ENCODE measurements at places on chromosomes 6 and 20.
A peak's percentile ranks its signal among the peaks of the same experiment; 100 is the strongest.

DNA sequence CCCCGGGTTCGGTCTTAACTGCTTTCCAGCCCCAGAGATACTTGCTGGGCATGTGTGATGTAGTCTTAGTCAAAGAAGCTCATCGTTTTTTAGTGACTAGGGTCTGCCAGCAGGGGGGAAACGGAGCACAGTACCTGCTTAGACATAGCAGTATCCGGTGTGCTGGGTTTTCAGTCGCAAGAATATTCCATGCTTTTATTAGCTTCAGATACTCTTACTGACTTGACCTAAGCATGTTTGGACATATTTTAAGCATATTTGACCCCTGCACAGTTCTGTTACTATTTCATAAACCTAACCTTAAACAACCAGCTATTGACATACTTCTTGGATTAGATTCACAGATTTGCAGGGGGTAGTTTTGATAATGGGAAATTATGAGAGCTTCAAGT lies 3.0 kb downstream of the E2F3 start:
- H3K36me3 ChIP-seq: peaks cover 4% of the 10 kb centered on the region
- DNase-seq: peak; percentile 54
- no peak overlapping the region for H3K4me3 ChIP-seq
- H3K27me3 ChIP-seq: no peaks in the 10 kb centered on the region

GRCh38 chr6:131979515-131980337 lies 28.6 kb upstream of the CCN2 start:
- no peaks in the 10 kb centered on the region for H3K27me3 ChIP-seq
- H3K4me1 ChIP-seq: peaks cover 10% of the 10 kb centered on the region
- no peak overlapping the region for H3K4me3 ChIP-seq
- H3K27ac ChIP-seq: no peak overlapping the region
- no peak for DNase-seq
- no peaks in the 10 kb centered on the region for H3K36me3 ChIP-seq

DNA sequence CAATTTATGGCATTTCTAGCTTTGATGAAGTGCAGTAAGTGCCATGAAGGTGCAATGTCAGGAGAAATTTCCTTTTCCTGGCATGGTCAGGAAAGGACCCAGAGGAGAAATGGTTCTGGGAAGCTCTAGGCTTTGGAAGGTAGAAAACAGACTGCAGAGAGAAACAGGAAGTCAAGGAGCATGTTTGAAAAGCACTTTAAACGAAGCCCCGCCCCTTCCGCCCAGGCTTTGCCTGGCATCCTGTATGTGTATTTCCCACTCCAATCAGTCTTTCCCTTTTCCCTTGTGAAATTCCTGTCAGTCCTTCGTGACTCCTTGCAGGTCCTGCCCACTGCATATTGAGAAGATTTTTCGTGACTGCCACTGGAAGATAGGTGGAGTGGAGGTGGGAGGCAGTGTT lies 320.9 kb upstream of the SASH1 start:
- H3K27me3 ChIP-seq: no peaks in the 10 kb centered on the region
- H3K4me3 ChIP-seq: no peak overlapping the region
- H3K27ac ChIP-seq: no peak overlapping the region
- no peak for DNase-seq

DNA sequence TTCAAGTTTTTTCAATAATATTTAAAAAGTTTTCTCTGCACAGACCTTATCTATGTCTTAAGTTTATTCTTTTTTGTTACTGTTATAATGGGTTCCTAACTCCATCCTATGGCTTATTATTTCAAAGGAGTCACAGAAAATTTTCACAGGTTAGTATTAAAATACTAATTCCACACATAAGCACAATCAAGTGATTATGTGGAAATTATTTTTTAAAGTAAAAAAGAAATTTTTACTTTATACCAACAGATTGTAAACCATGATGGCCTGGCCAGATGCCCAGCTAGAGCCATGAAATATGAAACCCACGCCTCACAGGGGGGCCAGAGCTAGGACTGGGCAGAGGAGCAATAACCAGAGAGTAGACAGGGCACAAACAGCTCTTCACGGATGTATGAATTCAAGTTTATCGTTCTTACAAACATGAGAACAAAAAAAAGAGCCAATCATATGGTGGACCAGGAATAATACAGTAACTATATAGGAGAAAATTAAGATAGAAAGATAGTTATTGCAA lies 34.0 kb downstream of the NUDT3 start:
- no peaks in the 10 kb centered on the region for H3K4me1 ChIP-seq
- no peaks in the 10 kb centered on the region for H3K27me3 ChIP-seq
- H3K36me3 ChIP-seq: no peaks in the 10 kb centered on the region
- no peak overlapping the region for H3K4me3 ChIP-seq
- DNase-seq: no peak
- no peak overlapping the region for H3K27ac ChIP-seq

- no peak for DNase-seq
- H3K36me3 ChIP-seq: no peaks in the 10 kb centered on the region
- H3K27me3 ChIP-seq: peaks cover 2% of the 10 kb centered on the region
- H3K4me1 ChIP-seq: no peaks in the 10 kb centered on the region
- H3K27ac ChIP-seq: no peak overlapping the region
- H3K4me3 ChIP-seq: no peak overlapping the region
Observed at GRCh38 chr20:19588732-19589131, 169.3 kb upstream of the RIN2 start.

GRCh38 chr6:7052443-7053011 lies 55.2 kb upstream of the RREB1 start:
- H3K4me3 ChIP-seq: peak overlapping the region; percentile 76
- H3K27me3 ChIP-seq: no peaks in the 10 kb centered on the region
- peaks cover 2% of the 10 kb centered on the region for H3K4me1 ChIP-seq

- H3K27ac ChIP-seq: no peak overlapping the region
- H3K27me3 ChIP-seq: no peaks in the 10 kb centered on the region
- no peaks in the 10 kb centered on the region for H3K4me1 ChIP-seq
Observed at GRCh38 chr6:117955684-117956256, 48.7 kb downstream of the SLC35F1 start.

GRCh38 chr20:59575653-59576052 lies 28.7 kb upstream of the PHACTR3 start:
- no peaks in the 10 kb centered on the region for H3K36me3 ChIP-seq
- peaks cover 36% of the 10 kb centered on the region for H3K27me3 ChIP-seq
- H3K27ac ChIP-seq: no peak overlapping the region
- H3K4me1 ChIP-seq: no peaks in the 10 kb centered on the region
- no peak for DNase-seq

GRCh38 chr20:58749979-58750378 lies 57.4 kb downstream of the NPEPL1 start:
- no peak overlapping the region for H3K27ac ChIP-seq
- H3K36me3 ChIP-seq: no peaks in the 10 kb centered on the region

GRCh38 chr6:113057567-113058053 lies 710.5 kb downstream of the RFPL4B start:
- no peaks in the 10 kb centered on the region for H3K4me1 ChIP-seq
- no peak overlapping the region for H3K27ac ChIP-seq
- H3K4me3 ChIP-seq: no peak overlapping the region
- no peak for DNase-seq

DNA sequence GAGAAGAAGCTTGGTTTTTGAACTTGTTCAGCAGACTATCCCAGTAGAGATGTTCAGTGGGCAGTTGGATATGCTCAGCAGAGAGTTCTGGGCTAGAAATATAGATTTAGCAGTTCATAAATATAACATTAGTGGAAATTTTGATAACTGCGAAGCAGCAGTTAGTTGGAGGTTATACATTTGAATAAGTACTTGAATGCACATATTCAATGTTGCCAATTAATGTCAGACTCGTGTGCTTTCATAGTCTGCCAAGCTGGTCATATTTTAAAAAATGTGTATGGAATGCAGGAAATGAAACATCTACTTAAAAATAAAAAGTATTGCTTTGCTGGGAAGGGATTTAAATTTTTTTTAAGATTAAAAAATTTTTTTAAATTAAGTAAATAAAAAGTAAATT lies 92.5 kb upstream of the E2F3 start:
- DNase-seq: no peak
- no peaks in the 10 kb centered on the region for H3K36me3 ChIP-seq
- peaks cover 5% of the 10 kb centered on the region for H3K4me1 ChIP-seq
- no peak overlapping the region for H3K4me3 ChIP-seq
- H3K27me3 ChIP-seq: no peaks in the 10 kb centered on the region

DNA sequence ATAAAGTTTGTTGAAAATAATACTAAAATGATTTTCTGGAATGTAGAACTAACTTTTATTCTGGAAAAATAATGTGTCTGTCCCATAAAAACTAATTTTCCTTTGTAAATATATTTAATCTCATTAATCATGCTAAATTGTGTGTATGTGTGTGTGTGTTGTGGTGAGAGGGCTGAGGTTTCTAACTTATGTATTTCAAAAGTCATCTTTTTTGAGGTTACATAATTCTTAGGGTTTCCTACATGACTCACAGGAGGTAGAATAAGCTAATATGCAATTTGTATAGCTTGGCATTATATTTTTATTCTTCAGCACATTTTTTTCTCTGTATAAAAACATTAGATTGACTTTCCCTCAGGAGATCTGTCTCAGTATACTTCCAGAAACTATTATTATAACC lies 64.1 kb upstream of the CLVS2 start:
- H3K27ac ChIP-seq: no peak overlapping the region
- no peaks in the 10 kb centered on the region for H3K4me1 ChIP-seq
- no peak overlapping the region for H3K4me3 ChIP-seq
- H3K36me3 ChIP-seq: no peaks in the 10 kb centered on the region
- DNase-seq: no peak

- no peak overlapping the region for H3K4me3 ChIP-seq
- no peaks in the 10 kb centered on the region for H3K27me3 ChIP-seq
- no peak for DNase-seq
- no peaks in the 10 kb centered on the region for H3K36me3 ChIP-seq
- H3K4me1 ChIP-seq: no peaks in the 10 kb centered on the region
- no peak overlapping the region for H3K27ac ChIP-seq
Observed at GRCh38 chr20:56299362-56299761, 50.8 kb downstream of the MC3R start.

GRCh38 chr6:41693281-41694240 lies 41.8 kb downstream of the TFEB start:
- H3K27ac ChIP-seq: no peak overlapping the region
- H3K36me3 ChIP-seq: peaks cover 3% of the 10 kb centered on the region
- DNase-seq: no peak

- no peak overlapping the region for H3K4me3 ChIP-seq
- DNase-seq: no peak
- no peaks in the 10 kb centered on the region for H3K36me3 ChIP-seq
- H3K4me1 ChIP-seq: no peaks in the 10 kb centered on the region
Observed at GRCh38 chr6:78810698-78811097, 56.7 kb upstream of the IRAK1BP1 start.

- no peak for DNase-seq
- H3K27ac ChIP-seq: no peak overlapping the region
- H3K36me3 ChIP-seq: no peaks in the 10 kb centered on the region
- H3K4me1 ChIP-seq: no peaks in the 10 kb centered on the region
- H3K27me3 ChIP-seq: no peaks in the 10 kb centered on the region
Observed at GRCh38 chr20:3702611-3703391, 9.6 kb downstream of the SIGLEC1 start.

DNA sequence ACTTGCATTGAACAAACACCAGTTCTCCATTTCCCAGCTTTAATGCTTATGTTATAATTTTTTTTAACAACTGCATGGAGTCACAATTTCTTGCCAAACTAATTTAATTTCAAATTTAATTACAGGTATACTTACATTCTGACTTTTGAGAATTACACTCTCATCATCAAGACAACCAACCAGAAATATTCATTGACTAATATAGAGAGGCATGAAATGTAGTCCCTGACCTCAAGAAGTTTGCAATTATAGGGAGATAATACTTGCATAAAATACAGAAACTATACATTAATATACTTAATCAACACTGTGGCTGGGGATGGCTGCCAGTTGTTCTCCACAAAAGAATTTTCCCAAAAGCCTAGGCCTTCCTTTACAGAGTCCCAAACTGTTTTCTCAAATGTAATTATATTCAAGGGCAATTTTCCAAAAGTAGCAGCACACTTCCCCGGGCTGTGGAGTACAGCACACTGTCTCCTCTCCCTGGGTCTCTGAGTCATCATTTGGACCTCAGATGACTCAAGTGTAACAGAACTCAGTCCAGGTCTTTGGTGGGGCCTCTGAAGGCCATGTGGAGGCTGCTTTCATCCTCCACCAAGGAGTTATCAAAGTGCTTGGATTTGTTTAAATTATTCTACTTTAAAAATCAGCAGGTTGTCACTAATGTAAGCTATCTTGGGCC lies 114.1 kb downstream of the KIF16B start:
- no peak for DNase-seq
- H3K4me1 ChIP-seq: no peaks in the 10 kb centered on the region
- H3K4me3 ChIP-seq: no peak overlapping the region

DNA sequence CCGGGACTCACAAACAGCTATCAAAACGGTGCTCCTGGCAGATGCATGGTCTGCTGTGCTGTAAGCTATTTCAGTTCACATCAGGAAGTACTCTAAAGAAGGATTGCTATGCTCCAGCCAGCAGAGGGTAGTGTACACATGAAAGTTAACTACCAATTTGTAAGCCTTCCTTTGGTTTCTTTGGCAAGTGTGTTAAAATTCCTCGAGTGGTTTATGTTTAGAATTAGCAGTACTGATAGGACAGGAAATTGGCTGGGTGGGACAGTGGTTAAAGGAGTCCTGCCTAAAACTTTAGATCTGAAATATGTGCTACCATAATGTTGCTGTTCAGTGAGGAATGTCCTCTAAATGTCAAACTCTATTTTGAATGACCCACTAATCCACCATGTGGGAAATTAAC lies 47.4 kb downstream of the TRMT11 start:
- DNase-seq: peak; percentile 52
- peaks cover 13% of the 10 kb centered on the region for H3K36me3 ChIP-seq
- no peak overlapping the region for H3K27ac ChIP-seq
- no peak overlapping the region for H3K4me3 ChIP-seq
- H3K4me1 ChIP-seq: no peaks in the 10 kb centered on the region

DNA sequence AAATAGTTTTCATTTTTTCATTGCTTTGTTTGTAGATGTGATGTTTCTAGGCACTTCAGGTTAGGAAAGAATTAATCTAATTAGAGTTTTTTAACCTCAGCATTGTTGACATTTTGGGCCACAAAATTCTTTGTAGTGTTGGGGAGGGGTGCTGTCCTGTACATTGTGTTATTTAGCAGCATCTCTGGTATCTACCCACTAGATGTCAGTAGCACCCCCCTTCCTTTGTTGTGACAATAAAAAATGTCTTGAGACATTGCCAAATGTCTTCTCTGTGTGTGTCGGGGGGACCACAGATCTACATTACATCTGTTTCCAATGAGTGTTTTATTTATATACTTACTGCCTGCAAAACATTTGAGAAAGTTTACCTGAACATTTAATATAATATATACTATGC lies 45.6 kb downstream of the EYA4 start:
- H3K27me3 ChIP-seq: no peaks in the 10 kb centered on the region
- H3K4me1 ChIP-seq: no peaks in the 10 kb centered on the region
- no peaks in the 10 kb centered on the region for H3K36me3 ChIP-seq
- DNase-seq: no peak
- no peak overlapping the region for H3K4me3 ChIP-seq
- H3K27ac ChIP-seq: no peak overlapping the region
